ENCODE measurements at places on chromosomes 3 and 15. TPM values are rescaled to one million over a fixed set of nuclear protein-coding genes. Genes with fewer than 3 reads are reported as not detected.
A peak's percentile ranks its signal among the peaks of the same experiment; 100 is the strongest.

GPR87 gene
- total RNA-seq = not detected

GOLGA8S gene
- total RNA-seq = 0.11 TPM

NR2E3 gene
- total RNA-seq = 0.56 TPM

NGRN gene
- total RNA-seq = 101 TPM

MAP4 gene
- total RNA-seq = 172 TPM

ANKRD34C gene
- not detected for total RNA-seq

XIRP1 gene
- total RNA-seq = not detected

STARD5 gene
- total RNA-seq = 5.8 TPM

SPTBN5 gene
- 0.84 TPM for total RNA-seq

LMCD1 gene
- 30.1 TPM for total RNA-seq

EPHA6 gene
- 2.8 TPM for total RNA-seq

NLGN1 gene
- total RNA-seq = 14.8 TPM

ENTPD3 gene
- 0.44 TPM for total RNA-seq

GRCh38 chr3:105853801-105854432, 14.9 kb downstream of the CBLB start:
- no peak overlapping the region for H3K27ac ChIP-seq
- no peak for DNase-seq
- H3K36me3 ChIP-seq = peaks cover 32% of the 10 kb centered on the region
- no peaks in the 10 kb centered on the region for H3K4me1 ChIP-seq

DNA sequence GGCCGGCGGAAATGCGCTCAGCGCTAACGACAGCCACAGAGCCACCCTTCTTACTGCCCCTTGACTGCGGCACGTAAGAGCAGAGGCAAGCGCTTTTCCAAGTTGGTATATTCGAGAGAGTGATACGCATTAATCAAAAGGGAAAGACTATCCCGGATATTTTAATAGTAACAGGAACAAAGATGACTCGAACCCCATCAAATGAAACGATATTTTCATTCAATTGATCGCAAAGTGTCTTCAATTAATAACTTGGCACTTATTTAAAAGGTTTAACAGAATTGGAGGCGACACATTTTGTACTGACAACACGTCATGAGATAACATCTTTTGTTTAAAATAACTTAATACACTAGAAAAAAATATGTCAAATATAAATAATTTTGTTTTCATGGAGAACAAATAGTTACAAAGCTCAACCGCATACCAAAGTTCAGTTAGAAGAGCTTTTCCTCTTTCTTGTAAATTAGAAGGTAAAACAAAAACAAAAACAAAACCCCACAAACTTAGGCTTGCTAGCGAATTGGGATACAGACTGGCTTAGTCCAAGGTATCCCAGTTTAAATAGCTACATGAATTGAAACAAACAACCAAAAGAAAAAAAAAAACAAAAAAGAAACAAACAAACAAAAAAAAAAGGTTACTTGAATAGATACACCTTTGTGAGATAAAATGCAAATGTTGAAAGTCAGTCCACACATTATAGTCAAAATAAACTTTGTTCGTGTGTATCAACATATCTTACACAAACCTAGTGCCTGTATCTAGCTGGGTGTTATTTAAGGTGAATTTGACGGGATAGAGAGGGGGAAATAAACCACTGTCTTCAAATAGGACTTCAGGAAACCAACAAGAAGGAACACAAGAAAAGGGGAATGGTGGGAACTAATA, 10.2 kb downstream of the SHOX2 start:
- H3K36me3 ChIP-seq = no peaks in the 10 kb centered on the region
- no peak for DNase-seq
- H3K4me1 ChIP-seq = peaks cover 2% of the 10 kb centered on the region
- no peak overlapping the region for H3K4me3 ChIP-seq

DNA sequence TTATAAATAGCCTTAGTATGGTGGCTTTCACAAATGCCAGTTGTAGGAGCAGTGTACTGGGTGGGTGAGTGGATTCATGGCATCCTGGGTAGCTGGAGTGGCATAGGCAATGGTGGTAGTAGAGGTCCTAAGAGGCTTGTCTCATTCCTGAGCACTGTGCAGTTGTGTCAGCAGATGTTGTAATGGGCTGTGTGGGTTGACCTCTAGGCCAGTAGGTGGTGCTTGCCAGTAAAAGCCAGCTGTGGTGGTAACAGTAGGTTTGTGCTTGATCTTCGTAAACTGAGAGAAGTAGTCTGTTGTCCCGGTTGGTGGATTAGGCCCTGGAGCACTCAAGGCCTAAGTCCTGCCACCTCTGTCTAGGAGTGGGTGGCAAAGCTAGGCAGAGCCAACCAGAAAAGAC, 149.7 kb upstream of the SUCLG2 start:
- no peaks in the 10 kb centered on the region for H3K27me3 ChIP-seq
- no peaks in the 10 kb centered on the region for H3K4me1 ChIP-seq
- DNase-seq = no peak
- no peaks in the 10 kb centered on the region for H3K36me3 ChIP-seq
- no peak overlapping the region for H3K4me3 ChIP-seq

GRCh38 chr15:74626752-74627692, 11.4 kb downstream of the CLK3 start:
- no peak overlapping the region for H3K27ac ChIP-seq
- no peaks in the 10 kb centered on the region for H3K4me1 ChIP-seq
- no peak overlapping the region for H3K4me3 ChIP-seq

GRCh38 chr3:105417525-105418289, 51.0 kb downstream of the ALCAM start:
- H3K27ac ChIP-seq = no peak overlapping the region
- no peak overlapping the region for H3K4me3 ChIP-seq
- no peaks in the 10 kb centered on the region for H3K4me1 ChIP-seq
- DNase-seq = no peak
- H3K27me3 ChIP-seq = no peaks in the 10 kb centered on the region
- H3K36me3 ChIP-seq = no peaks in the 10 kb centered on the region

DNA sequence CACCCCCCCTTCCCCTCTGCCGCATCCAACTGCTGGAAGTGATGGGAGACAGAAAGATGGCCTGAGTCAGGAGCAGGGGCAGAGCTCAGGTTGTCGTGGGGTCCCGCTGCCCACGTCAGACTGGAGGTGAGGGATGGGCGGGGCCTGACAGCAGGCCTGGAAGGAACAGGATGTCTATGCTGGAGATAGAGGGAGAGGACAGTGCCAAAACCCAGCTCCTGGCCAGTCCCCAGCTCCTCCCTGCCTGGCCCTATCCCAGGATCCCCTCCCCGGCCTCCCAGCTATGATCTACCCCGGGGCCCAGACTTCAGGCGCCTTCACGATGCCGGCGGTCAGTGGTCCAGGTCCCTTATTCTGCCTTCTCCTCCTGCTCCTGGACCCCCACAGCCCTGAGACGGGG, at the start of gene LMAN1L:
TSS of gene LMAN1L (plus strand) at position 303 of the 400 bp plus-strand sequence. CDS start at position 323, 20 bp downstream.
- no peaks in the 10 kb centered on the region for H3K27me3 ChIP-seq
- no peak within 1 kb of the TSS for H3K4me3 ChIP-seq
- H3K36me3 ChIP-seq = no peaks in the 10 kb centered on the region
- peaks cover 5% of the 10 kb centered on the region for H3K4me1 ChIP-seq
- no peak within 1 kb of the TSS for H3K27ac ChIP-seq
- DNase-seq = no peak

DNA sequence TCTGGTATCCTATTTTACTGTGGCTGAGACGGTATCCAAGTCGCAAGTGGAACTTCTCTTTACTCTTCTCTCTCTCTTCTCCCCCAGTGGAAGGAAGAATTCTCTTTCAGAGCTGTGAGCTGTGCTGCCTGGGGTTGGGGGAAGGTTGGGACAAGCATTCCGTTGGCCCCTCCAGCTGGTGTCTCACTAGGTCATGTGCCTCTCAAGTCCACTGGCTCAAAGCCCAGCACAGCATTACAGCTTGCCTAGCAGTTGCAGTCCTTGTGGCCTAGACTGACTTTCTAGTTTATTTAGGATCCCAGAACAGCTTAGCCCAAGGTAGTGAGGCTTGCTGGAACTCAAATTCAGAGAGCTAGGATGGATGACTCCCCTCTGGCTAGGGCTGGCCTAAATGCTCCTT, 76.1 kb upstream of the SPATA16 start:
- no peak for DNase-seq
- H3K36me3 ChIP-seq = no peaks in the 10 kb centered on the region
- no peaks in the 10 kb centered on the region for H3K27me3 ChIP-seq
- no peak overlapping the region for H3K27ac ChIP-seq

DNA sequence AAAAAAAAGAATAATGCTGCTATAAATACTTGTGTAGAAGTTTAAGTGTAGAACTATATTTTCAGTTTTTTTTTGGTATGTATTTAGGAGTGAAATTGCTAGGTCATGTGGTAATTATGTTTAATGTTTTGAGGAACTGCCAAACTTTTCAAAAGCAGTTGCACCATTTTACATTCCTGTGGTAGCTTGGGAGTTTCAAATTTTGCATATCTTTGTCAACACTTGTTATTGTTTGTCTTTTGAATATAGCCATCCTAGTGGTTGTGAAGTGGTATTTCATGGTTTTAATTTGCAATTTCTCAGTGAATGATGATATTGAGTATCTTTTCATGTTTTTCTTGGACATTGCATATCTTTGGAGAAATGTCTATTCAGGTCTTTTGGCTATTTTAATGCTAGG, 30.4 kb downstream of the SKIL start:
- peaks cover 72% of the 10 kb centered on the region for H3K36me3 ChIP-seq
- H3K27ac ChIP-seq = no peak overlapping the region
- DNase-seq = no peak
- H3K27me3 ChIP-seq = no peaks in the 10 kb centered on the region
- no peaks in the 10 kb centered on the region for H3K4me1 ChIP-seq

DNA sequence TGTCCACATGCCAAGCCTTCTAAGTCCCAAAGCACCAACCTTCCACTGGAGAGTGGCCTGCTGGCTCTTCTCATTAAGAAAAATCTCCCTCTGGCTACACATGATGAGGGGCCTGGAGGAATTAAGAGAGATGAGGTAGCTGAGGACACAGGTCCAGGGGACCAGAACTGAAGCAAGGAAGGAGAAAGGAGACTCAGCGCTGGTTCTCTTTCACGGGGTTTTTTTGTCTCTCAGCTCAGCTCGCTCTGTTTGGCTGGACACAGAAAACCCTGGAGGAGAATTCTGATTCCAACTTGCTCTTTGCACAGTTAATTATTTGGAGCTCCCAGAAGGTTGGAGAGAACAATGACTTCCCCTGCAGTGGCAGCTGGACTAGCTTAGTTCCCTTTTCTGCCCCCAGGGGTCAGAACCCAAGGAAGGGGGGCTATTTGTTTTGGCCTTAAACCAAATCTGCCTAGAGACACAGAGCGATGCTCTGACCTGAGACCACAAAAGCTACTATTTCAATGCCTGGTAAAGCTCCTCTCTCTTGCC, 507.6 kb downstream of the FHIT start:
- H3K36me3 ChIP-seq = no peaks in the 10 kb centered on the region
- no peaks in the 10 kb centered on the region for H3K4me1 ChIP-seq
- H3K4me3 ChIP-seq = no peak overlapping the region
- H3K27me3 ChIP-seq = no peaks in the 10 kb centered on the region
- DNase-seq = peak; percentile 48
- no peak overlapping the region for H3K27ac ChIP-seq

GRCh38 chr3:140252812-140253656, 318.0 kb downstream of the CLSTN2 start:
- H3K27ac ChIP-seq = no peak overlapping the region
- H3K36me3 ChIP-seq = no peaks in the 10 kb centered on the region
- peaks cover 7% of the 10 kb centered on the region for H3K4me1 ChIP-seq
- DNase-seq = no peak
- H3K4me3 ChIP-seq = no peak overlapping the region

DNA sequence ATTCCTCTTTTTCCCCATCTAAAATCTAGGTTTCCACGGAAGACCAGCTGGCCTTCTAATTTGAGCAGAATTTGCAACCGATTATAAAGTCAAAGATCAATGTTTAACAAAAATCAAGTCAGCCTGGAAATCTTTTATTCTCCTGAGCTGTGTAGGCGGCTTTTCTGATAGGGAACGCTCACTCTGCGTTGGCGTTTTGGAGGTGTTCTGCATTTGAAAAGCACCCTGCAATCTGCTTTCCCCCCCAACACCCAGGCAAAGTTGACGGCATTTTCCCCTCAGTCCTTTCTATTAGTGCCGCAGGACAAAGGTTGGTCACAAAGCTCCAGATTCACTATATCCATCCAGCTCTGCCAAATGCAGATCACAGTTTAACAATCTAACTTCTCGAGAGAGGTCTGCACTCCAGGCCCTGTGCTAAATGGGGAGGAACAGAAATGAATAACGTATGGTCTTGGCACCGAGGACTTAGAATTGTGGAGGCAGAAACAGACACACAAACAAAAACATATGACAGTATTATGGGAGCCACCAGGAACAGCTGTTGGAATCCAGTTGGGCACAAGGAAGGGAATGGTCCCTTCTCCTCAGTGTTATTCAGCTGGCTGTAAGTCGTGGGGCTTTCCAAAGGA, 50.4 kb upstream of the LARS2 start:
- H3K27ac ChIP-seq = no peak overlapping the region
- H3K36me3 ChIP-seq = no peaks in the 10 kb centered on the region
- H3K27me3 ChIP-seq = no peaks in the 10 kb centered on the region
- H3K4me3 ChIP-seq = no peak overlapping the region

DNA sequence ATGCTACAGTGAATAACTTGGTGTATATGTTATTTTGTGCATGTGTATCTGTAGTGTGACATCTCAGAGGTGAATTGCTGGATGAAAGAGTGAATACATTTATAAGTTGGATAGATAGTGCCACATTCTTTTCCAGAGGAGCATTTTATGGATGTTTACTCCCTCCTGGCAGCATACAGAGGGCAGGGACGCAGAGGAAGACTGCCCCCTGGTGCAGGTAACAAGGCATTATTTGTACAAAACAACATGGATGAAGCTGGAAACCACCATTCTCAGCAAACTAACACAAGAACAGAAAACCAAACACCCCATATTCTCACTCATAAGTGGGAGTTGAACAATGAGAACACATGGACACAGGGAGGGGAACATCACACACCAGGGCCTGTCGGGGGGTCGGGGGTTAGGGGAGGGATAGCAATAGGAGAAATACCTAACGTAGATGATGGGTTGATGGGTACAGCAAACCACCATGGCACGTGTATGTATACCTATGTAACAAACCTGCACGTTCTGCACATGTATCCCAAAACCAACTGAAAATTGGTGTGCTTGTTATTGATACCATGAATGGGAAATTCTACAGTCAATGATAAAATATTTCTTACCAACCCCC, 57.9 kb upstream of the CTXND1 start:
- no peak overlapping the region for H3K4me3 ChIP-seq
- H3K27me3 ChIP-seq = no peaks in the 10 kb centered on the region
- no peak for DNase-seq
- H3K36me3 ChIP-seq = no peaks in the 10 kb centered on the region

- DNase-seq = no peak
- H3K36me3 ChIP-seq = no peaks in the 10 kb centered on the region
- no peaks in the 10 kb centered on the region for H3K4me1 ChIP-seq
- no peak overlapping the region for H3K4me3 ChIP-seq
- H3K27me3 ChIP-seq = no peaks in the 10 kb centered on the region
These were observed 9.2 kb downstream of the UBA5 start for GRCh38 chr3:132669256-132669777.
